Stimulated activated CD4-positive, alpha-beta T cell treated with anti-CD3 and anti-CD28 coated beads, Interleukin-1b, Interleukin-23, amount 100 ng/mL, for 48 hours (primary cell): ENCODE measurements at places on chromosomes 6 and 20.

DNA sequence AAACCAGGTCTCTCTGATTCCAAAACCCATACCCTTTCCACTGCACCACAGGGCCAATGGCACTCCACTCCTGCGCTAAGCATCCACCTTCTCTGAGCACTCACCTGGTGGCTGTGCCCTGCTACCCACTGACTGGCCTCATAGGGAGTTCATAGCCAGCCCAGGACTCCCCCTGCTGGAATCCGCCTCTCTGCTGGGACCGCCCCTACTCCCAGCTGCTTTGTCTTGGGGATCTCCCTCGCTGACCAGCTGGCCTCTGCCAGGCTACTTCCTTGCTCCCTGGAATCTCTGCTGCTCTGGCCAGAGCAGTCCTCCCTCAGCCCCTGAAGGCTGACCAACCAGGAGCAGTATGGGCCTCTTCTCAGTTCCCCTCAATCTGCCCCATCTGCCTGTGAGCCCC is 129.7 kb downstream of the FAXC start:
- no peak for DNase-seq

DNA sequence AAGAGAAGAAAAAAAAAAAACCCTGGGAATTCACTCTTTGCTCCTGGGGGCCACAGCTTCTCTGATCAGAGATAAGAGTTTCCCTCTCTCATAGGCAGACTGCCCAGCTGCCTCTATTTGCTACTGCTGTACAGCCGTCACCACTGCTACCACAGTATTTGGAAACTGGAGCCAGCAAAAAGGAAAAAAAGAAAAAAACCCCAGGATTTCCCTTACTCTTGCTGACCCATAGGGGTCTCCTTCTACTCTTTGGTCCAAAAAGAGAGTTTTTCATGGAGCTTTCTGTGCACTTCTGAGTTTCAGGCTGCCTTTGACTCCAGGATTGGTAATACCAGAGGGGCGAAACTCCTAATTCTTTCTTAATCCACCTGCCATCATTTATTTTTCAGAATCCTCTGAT is 89.7 kb downstream of the MDGA1 start:
- DNase-seq: no peak

DNA sequence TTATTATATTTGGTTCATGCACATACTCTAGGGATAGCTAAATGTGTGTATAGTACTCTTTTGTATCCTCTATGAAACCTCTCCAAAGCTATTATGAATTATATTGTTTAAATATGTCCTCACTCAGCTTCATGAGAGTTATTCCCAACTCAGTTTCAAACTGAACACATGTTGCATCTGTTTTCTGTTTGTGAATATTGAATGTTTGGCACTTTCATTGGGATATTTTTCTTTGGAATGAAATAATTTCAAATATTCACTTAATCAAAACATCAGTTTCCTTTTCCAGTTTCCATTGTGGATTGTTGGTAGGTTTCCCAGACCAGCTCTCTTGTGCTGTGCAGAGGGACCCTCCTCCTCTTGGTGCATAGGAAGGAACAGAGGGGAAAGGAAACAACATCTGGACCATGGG is 46.6 kb downstream of the HDAC2 start:
- DNase-seq: no peak

DNA sequence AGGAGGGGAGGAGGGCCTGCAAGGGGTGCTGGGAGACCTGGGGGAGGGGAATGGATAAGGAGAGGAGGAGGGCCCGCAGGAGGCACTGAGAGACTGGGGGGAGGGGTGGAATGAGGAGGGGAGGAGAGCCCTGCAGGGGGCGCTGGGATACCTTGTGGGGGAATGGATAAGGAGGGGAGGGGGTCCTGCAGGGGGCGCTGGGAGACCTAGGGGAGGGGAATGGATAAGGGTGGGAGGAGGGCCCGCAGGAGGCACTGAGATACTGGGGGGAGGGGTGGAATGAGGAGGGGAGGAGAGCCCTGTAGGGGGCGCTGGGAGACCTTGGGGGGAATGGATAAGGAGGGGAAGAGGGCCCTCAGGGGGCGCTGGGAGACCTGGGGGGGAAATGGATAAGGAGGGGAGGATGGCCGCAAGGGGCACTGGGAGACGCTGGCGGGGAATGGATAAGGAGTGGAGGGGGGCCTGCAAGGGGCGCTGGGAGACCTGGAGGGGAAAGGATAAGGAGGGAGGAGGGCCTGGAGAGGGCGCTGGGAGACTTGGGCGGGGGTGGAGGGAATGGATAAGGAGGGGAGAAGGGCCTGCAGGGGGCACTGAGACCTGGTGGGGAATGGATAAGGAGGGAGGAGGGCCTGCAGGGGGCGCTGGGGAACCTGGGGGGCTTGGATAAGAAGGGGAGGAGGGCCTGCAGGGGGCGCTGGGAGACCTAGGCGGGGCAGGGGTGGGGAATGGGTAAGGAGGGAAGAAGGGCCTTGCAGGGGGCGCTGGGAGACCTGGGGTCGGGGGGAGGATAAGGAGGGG is 1.3 kb upstream of the CTCFL start:
- DNase-seq: peak; percentile 14

DNA sequence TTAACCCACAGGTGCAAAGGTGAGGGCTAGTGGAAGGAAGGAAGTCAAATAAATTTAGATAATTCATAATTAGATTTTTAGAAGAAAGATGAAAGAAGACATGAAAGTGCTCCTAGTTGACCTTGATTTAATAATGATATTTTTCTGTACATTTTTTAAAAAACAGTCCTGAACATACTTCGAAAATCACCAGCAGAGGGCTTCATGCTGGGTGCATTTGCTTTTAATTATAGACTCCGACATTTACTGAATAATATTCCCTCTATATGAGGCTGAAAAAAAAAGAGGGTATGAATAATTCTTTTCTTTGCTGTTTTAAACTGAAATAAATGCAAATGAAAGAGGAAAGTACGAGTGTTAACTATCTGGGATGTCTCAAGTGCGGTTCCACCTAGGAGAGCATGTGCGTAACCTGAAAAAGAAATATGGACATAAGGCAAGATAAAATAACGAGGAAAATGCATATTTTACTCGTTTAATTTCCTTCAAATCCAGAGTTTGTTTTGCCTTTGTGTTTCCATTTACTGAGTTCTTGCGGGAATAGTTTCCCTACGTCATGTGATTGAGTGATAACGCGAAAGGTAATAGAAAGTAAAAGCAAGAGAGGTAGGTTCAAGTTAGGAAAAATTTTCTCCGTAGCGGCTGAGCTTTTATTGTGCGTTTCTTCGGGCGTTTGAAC is 3.1 kb upstream of the TFAP2B start:
- DNase-seq: no peak

DNA sequence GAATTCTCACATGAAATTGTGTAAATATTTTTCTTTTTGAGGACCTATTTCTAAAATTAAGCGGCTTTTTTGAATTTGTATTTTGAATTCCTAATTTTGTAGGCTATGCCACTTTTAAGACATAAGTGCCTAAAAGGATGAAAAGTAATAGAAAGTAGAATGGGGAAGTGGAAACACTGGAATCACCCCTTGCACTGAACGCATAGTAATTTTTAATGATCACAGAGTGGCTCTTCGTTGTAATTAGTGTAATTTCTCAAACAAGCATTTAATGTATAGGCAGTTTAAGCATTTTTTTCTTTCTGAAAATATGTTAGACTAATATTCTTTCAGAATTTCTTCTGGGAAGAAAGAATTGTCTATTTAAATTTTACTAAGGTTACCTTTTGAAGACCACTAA is 73.2 kb downstream of the ARID1B start:
- DNase-seq: no peak
